ENCODE measurements at places on chromosomes 4 and X. TPM values are rescaled to one million over a fixed set of nuclear protein-coding genes. Genes with fewer than 3 reads are reported as not detected.

DNA sequence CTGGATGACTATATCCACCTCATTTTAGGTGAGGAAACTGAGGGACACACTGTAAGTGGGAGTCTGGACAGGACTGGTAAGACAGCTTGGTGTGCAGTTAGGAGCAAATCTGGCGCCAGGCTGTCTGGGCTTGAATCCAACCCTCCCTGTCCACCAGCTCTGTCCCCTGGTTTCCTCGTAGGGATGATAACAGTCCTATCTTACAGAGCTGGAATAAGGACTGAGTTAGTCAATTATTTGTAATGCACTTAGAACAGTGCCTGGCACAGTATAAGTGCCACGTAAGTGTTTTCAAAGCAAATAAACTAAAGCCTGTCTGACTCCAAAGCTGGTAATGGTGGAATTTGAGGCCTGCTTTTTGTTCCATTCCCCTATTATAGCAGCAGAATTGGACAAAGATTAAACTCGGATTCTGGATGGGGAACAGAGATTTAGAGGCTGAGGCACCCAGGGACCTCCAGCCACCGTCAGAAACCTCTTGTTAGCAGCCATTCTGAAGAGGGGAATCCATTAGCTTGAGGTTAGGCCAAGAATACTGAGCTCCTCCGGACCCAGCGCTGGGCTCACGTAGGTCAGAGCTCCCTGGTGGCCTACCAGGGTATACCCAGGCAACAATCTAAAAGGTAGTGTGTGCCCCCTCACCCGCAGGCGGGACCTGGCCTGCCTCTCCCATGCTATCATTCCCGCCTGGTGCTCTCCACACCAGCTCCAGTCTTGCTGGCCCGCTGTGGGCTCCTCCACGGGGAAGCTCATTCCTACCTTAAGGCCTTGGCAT lies 102.1 kb downstream of the UCHL1 start:
- no peak overlapping the region for H3K4me3 ChIP-seq
- no peaks in the 10 kb centered on the region for H3K27me3 ChIP-seq
- DNase-seq, result no peak
- H3K4me1 ChIP-seq, result peaks cover 11% of the 10 kb centered on the region
- H3K36me3 ChIP-seq, result no peaks in the 10 kb centered on the region

GRCh38 chrX:103562801-103563200 lies 22.5 kb upstream of the TCEAL4 start:
- H3K4me3 ChIP-seq, result no peak overlapping the region
- peaks cover 3% of the 10 kb centered on the region for H3K27me3 ChIP-seq
- no peak for DNase-seq
- H3K36me3 ChIP-seq, result no peaks in the 10 kb centered on the region
- no peaks in the 10 kb centered on the region for H3K4me1 ChIP-seq

DNA sequence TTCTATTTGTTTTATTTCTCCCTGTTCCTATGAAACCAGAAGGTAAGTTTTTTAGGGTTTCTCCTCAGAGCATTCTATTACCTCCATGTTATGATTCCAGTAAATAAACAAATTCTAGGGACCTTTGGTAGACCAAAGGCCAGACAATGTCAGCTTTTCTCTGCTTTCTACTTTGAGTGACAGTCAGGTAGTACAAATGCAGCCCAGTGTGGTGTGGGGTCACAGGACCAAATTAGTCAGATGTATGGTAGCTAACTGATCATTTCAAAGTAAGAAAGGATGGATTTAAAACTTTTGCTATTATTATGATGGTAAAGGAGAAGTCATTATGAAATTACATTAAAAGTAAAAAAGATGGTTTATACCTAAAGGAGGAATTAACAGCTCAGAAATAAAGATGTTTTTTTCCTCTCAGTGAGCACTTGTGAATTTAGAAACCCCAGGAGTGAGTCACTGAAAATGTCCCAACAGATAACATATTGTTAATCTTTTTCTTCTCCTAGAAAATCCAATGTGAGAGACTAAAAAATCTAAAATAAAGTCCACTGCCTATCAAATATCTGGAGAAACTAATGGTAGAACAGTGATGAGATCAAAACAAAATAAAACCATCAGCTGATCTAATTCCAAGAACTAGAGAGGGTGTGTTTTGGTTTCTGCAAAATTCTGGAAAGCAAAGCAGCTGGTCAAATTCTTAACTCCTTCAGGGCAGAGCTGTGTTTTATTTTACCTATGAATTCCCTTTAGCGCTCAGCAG lies 16.6 kb upstream of the KLHL2 start:
- no peak for DNase-seq
- H3K27ac ChIP-seq, result no peak overlapping the region
- H3K27me3 ChIP-seq, result no peaks in the 10 kb centered on the region
- H3K4me3 ChIP-seq, result no peak overlapping the region
- no peaks in the 10 kb centered on the region for H3K4me1 ChIP-seq

- no peak for DNase-seq
- no peaks in the 10 kb centered on the region for H3K4me1 ChIP-seq
- H3K27ac ChIP-seq, result no peak overlapping the region
- no peaks in the 10 kb centered on the region for H3K27me3 ChIP-seq
- no peaks in the 10 kb centered on the region for H3K36me3 ChIP-seq
Measured at GRCh38 chrX:121258545-121258944, 211.1 kb downstream of the GLUD2 start.

DNA sequence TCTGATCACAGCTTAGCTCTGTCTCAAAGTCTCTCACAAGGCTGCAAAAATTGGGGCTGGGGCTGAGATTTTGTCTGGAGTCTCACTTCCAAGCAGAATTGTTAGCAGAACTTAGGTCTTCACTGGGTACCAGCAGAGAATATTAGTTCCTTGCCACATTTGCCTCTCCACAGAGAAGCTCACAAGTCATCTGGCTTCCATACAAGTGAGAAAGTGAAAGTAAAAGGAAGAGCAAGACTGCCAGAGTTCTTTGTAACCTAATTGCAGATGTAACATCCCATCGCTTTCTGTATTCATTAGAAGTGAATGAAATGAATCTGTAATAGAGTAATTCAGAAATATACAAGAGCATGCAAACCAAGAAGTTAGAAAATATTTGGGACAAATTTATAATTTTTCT lies 624.1 kb upstream of the GNPDA2 start:
- peak overlapping the region; percentile 26 for H3K4me3 ChIP-seq
- H3K36me3 ChIP-seq, result no peaks in the 10 kb centered on the region
- H3K27me3 ChIP-seq, result no peaks in the 10 kb centered on the region

DNA sequence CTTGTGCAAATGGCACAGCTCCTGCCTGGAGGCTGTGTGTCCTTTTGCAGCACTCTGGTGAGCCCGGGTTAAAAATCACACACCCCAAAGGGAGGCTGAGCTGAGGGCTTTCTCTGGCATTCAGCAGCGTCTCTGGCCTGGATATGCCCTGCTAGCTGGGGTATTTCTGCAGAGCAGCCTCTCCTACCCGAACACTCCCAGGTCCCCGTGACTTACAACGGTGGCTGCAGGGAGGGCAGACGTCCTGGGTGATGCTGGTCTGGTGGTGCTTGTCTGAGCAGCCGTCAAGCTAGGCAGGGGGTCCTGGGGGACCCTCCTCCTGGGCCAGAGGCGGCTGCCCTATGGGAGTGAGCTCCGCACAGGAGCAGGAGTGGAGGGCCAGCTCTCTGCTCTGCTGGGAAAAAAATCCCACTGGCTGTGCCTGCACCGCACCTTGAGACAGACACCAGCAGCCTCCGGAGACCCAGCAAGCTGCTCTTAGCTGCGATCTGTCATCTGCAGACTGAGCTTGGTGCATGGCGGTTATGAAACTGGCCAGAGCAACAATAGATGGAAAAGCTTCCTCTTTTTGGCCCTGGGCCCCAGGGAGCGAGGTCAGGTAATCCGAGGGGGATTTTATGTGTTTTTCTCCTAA lies 41.3 kb upstream of the ASMTL start:
- H3K36me3 ChIP-seq, result no peaks in the 10 kb centered on the region
- no peaks in the 10 kb centered on the region for H3K4me1 ChIP-seq
- H3K4me3 ChIP-seq, result peak overlapping the region; percentile 42
- no peak for DNase-seq

GRCh38 chrX:13607996-13608365 lies 38.6 kb downstream of the EGFL6 start:
- no peaks in the 10 kb centered on the region for H3K4me1 ChIP-seq
- H3K4me3 ChIP-seq, result no peak overlapping the region
- no peak overlapping the region for H3K27ac ChIP-seq
- DNase-seq, result no peak
- no peaks in the 10 kb centered on the region for H3K36me3 ChIP-seq

DNA sequence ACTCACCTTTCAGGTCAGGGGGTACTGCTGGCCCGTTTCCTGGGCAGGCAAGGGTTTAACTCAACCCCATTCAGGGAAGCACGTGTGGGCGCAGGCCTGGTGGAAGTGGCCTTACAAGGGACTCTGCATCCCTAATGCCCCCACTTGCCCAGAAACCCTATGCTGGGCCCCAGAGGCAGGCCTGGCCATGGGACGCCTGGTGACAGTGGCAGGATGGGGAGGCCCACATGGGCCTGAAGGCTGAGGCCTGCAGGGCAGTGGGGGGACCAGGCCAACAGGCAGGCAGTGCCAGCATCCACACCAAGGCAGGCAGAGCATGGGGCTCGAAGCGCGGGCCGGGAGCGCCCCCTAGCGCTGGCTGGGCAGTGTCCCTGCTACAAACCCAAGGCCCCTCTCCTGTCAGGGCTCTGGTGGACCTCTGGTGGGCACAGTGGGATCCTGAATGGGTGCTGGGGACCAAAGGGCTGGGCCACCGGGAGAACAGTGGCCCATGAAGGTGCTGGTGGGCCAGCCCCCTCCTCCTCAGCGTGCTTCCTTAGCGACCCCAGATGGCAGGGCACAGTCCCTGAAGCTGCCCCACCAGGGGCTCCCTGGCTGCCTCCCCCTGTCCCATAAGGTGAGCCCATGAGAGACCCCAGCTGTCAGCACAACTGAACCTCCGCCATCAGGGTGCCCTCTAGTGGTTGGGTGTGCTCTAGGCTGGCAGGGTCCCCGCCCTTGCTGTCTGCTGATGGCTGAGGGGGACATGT lies 16.8 kb downstream of the FGFR3 start:
- H3K4me1 ChIP-seq, result no peaks in the 10 kb centered on the region
- no peak overlapping the region for H3K4me3 ChIP-seq
- no peak overlapping the region for H3K27ac ChIP-seq

DNA sequence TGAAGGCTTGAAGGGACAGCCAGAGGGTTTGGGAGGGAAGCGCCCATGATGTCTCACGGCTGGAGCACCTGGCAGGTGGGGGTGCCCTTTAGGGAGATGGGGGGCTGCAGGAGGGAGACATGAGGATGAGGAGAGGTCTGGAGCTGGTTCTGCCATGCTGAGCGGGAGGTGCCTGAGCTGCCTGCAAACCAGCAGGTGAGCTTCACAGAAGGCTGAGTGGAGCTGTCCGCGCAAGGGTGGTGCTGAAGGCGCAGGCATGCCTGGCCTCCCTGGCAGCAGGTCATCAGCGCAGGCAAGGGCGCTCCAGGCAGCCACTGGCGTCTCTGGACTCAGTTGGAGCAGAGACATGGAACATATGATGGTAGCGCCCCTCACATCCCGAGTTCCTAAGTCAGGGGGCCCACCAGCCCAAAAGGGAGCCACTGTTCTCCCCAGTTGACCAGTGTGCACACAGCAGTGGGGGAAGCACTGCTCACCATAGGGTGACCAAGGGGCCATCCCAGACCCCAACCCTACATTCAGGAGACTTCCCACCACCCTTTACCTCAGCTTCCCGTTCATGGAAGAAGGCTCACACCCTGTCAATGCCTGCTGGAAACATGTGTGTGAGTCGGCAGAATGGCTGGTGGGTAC lies 25.8 kb downstream of the ADRA2C start:
- H3K4me1 ChIP-seq, result no peaks in the 10 kb centered on the region
- H3K4me3 ChIP-seq, result no peak overlapping the region
- DNase-seq, result peak; percentile 48
- H3K36me3 ChIP-seq, result no peaks in the 10 kb centered on the region
- peaks cover 25% of the 10 kb centered on the region for H3K27me3 ChIP-seq
- H3K27ac ChIP-seq, result no peak overlapping the region

GRCh38 chrX:57915680-57916079 lies 5.4 kb upstream of the ZXDA start:
- H3K4me3 ChIP-seq, result no peak overlapping the region
- peaks cover 10% of the 10 kb centered on the region for H3K27me3 ChIP-seq
- H3K4me1 ChIP-seq, result no peaks in the 10 kb centered on the region

GRCh38 chrX:2691543-2692220 lies 587 bp downstream of the CD99 start:
- H3K27me3 ChIP-seq, result no peaks in the 10 kb centered on the region
- H3K27ac ChIP-seq, result peak overlapping the region; percentile 86
- peak; percentile 77 for DNase-seq
- H3K4me1 ChIP-seq, result peaks cover 32% of the 10 kb centered on the region
- H3K36me3 ChIP-seq, result no peaks in the 10 kb centered on the region

DNA sequence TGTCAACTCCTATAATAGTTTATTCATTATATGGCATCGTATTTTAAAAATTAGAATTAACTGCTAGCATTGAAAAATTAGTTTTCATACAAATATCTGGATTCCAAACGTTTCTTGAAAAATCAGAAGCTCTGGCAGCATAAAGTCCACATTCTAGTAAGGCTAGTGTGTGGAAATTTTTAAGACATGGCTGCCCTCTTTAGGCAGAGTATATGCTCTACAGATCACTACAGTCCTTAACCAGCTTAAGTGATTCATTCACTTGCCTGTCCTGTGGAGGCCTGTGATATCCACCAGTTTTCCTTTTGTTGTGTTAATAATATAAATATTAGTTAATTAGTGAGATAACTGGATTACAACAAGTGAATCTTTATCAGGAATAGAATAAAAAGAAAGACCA lies 287.2 kb downstream of the OPHN1 start:
- H3K36me3 ChIP-seq, result no peaks in the 10 kb centered on the region
- DNase-seq, result no peak
- no peaks in the 10 kb centered on the region for H3K27me3 ChIP-seq
- no peak overlapping the region for H3K4me3 ChIP-seq
- H3K4me1 ChIP-seq, result no peaks in the 10 kb centered on the region

- H3K36me3 ChIP-seq, result no peaks in the 10 kb centered on the region
- no peaks in the 10 kb centered on the region for H3K27me3 ChIP-seq
- H3K4me3 ChIP-seq, result no peak overlapping the region
Measured at GRCh38 chr4:96525898-96526297, 686.0 kb downstream of the PDHA2 start.

- DNase-seq, result no peak
- H3K4me3 ChIP-seq, result no peak overlapping the region
- no peaks in the 10 kb centered on the region for H3K36me3 ChIP-seq
Measured at GRCh38 chrX:154717824-154718223, 33.1 kb downstream of the GAB3 start.

DNA sequence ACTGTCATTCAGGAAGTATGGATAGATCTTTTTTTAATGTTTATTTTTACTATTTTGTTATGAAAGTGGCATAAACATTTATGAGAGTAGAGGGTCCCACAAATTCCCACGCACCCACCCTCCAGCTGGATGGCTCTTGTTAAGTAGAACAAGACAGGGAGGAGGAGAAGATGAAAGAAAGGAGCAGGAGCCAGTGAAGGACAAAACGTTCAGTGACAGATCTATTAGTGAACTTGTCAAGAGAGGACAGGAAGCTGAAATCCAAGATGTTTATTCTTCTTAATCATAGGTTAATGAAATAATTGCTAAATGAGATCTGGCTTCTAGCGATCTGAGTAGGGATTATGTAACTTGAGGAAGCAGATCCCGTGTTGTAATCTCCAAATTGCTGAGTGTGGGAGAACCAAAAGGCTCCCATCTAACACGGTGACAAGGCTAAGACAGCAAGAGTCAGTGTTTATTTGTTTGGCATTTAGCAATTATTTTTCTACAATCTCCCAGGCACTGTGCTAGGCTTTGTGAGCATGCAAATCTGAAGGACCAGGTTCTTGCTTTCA lies 162.5 kb downstream of the SHROOM3 start:
- H3K4me3 ChIP-seq, result no peak overlapping the region
- no peak for DNase-seq
- H3K27me3 ChIP-seq, result no peaks in the 10 kb centered on the region
- H3K4me1 ChIP-seq, result no peaks in the 10 kb centered on the region

Gene ENAM
- 4.2 TPM for total RNA-seq

Gene KLHL15
- total RNA-seq, result 5.0 TPM

Gene KDR
- total RNA-seq, result 8.4 TPM

Gene GAGE12H
- total RNA-seq, result not detected

Gene NXF2B
- not detected for total RNA-seq

Gene SPINK2
- not detected for total RNA-seq

Gene NLGN4X
- total RNA-seq, result 0.26 TPM

Gene FGFR3
- total RNA-seq, result 1.1 TPM

All from psoas muscle (tissue), 8 donors.